Stimulated activated CD4-positive, alpha-beta T cell treated with anti-CD3 and anti-CD28 coated beads, Interleukin-4, amount 100 ng/mL, for 48 hours (primary cell): ENCODE measurements at places on chromosomes 16 and 17.

- DNase-seq = no peak
Measured at GRCh38 chr17:40251576-40251975, 32.5 kb downstream of the WIPF2 start.

DNA sequence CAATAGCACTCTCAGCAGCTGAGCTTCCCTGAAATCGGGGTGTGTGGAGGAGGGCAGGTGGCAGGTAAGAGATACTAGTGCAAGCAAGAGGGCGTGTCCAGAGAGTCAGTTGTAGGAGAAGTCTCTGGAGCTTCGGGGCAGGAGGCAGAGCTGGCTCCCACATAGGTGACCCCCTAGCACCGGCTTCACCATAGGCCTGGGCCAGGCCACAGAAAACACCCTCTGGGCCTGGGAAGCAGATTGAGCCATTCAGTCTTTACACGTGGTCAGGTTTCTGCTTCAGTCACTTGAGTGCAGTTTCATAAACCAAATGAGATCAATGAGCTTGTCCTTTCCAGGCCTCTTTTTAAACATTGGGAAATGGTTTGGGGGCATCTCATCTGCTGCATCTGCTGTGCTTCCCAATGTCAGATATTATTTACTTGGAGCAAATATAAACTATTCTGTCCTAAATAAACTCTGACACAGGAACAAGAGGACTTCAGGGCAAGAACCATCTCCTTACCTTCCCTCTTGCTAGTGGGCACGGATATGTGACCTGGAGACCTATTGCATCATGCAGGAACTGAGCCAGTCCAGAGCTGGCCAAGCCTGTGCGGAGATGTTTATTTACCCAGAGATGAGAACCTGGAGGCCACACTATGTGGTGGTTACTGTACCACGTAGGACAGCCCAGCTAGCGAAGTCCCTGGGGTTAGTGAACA is 16.1 kb downstream of the CCR7 start:
- DNase-seq = no peak

GRCh38 chr16:66155933-66156332 is 210.6 kb upstream of the CDH5 start:
- no peak for DNase-seq

DNA sequence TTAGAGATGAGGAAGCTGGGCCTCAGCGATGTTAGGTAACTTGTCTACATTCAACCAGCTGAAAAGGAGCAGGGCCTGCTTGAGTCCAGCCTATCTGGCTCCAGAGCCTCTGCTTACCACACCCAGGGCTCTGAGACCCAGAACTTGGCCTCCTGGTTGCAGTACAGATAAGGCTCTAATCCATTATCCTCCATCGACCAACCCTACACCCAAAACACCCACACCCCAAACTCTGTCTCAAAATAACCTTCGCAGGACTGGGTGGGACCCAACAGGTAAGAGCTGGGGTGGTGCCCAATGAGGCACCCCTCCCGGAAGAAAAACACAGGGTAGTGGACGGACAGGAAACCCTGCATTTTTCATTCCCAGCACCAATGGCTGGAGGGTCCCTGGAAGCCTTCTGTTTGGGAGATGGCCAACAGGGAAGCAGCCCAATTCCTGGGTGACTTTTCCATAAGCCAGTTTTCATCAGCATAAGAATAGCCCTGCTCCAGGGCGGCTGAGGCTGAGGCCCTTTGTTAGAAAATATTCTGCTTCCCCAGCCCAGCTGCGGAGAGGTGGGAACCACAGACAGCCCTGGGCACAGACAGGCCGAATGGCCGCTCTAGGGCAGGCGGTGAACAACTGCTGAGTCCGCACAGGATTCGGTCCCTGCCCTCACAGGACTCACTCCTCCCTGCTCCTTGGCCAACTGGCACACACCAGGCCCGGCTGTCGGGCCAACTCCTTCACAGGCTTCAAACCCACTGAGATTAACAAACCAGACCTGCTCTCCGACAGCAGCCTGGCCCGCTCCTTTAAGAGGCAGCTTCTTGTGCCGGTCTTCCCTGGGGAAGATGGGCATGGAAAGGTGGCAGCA is 9.8 kb downstream of the SMIM5 start:
- DNase-seq = no peak

- no peak for DNase-seq
Measured at GRCh38 chr17:73929860-73930430, 273.5 kb upstream of the RPL38 start.
